Tibial nerve (tissue), 4 donors: ENCODE measurements at places on chromosomes 4 and X. TPM values are rescaled to one million over a fixed set of nuclear protein-coding genes. Genes with fewer than 3 reads are reported as not detected.

Gene XG
- 2.2 TPM for total RNA-seq

Gene TMEM271
- not detected for total RNA-seq

Gene GAGE1
- not detected for total RNA-seq

Gene SLC10A3
- total RNA-seq, result 17.8 TPM

Gene FDCSP
- total RNA-seq, result not detected

DNA sequence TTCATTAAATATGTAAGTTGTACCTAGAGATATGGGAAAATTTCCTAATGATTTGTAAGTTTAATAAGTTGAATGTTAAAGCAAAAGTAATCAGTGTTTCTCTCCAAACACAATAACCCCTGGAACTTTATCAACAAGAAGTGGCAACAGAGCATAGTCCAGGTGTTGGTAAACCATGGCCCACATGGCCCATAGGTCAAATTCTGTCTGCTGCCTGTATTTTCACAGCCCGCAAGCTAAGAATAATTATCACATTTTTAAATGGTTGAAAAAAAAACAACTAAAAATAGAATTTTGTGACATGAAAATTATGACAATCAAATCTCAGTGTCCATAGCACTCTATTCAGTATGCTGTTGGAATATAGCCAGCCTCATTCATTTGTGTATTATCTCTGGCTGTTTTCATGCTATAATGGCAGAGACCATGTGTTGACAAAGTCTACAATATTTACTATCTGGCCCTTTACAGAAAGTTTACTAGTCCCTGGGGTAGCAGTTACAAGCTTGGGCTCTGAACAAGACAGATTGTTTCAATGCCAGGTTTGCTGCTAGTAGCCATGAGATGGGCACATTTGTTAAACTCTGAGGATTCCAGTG, 395.8 kb downstream of the GASK1B start:
- no peak for DNase-seq

DNA sequence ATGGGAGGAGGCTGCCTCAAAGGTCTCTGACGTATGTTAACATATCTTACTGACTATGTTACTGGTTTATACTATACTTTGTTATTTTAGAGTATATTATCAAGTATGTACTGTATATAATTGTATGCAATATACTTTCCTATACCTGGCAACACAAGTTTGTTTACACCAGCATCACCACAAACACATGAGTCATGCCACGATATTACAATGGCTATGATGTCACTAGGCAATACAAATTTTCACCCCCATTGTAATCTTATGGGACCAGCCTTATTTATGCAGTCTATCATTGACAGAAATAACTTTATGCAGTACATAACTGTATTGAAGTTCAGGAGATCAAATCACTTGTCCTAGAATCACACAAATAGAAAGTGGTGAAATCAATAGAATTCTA, 329.9 kb upstream of the SLC7A11 start:
- DNase-seq, result no peak

DNA sequence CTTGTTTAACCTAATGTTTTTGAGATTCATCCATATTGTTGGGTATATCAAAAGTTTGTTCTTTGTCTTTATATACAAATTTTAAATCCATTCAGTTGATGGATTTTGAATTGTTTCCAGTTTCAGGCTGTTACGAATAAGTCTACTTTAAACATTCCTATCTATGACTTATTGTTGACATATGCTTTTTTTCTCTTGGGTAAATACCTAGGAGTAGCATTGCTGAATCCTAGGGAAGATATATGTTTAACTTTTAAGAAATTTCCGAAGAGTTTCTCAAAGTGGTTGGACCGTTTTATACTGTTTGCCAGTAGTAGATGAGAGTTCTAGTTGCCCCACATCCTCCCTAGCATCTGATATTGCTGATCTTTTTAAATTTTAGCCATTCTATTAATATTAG, 60.9 kb upstream of the IL13RA1 start:
- DNase-seq, result no peak

GRCh38 chrX:122582280-122582974, 601.7 kb upstream of the GRIA3 start:
- DNase-seq, result no peak

DNA sequence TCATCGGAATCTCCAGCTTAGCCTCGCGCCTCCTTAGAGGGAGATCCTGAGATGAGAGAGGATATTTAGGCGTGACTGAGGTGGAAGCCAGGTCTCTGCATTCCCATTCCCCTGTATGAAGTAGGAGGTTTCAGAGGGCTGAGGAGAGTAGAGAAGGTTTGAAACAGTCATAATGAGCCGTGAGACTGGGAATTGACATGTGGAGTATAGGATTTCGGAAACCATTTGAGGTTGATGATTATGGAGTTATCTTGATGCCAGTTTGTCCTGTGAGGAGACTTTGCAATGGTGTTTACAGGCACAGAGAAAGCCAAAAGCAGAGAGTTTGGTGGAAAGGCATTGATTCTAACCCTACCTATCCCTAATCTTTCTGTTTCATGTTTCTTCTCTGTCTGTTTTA, 2.0 kb downstream of the CHST7 start:
- no peak for DNase-seq

GRCh38 chr4:106809076-106809475, 227.0 kb downstream of the DKK2 start:
- DNase-seq, result no peak

GRCh38 chrX:104482757-104483156, 83.2 kb upstream of the IL1RAPL2 start:
- DNase-seq, result no peak

- DNase-seq, result no peak
Measured at GRCh38 chrX:133849676-133850075, 135.7 kb downstream of the GPC3 start.

- no peak for DNase-seq
Measured at GRCh38 chr4:187726485-187726884, 269.1 kb upstream of the ZFP42 start.

GRCh38 chr4:79526641-79527565, 118.9 kb upstream of the GK2 start:
- DNase-seq, result no peak

DNA sequence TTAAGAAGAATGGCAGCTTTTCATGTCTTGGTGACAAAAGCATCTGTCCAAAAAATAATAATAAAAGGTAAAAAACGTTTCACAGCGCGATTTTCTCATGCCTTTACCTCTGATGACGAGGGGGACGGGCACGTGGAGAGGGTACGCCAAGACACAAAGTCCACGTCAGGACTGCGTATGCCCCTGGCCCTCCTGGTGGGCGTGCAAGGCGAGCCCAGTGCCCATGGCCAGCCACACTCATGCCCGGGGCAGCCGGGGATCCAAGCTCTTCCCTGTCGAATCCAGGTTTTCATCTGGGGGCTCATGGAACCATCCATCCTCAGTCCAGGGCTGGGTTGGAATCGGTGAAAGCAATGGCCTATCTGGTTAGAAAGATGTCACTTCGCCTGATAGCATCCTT, 176.6 kb downstream of the AFAP1 start:
- no peak for DNase-seq

DNA sequence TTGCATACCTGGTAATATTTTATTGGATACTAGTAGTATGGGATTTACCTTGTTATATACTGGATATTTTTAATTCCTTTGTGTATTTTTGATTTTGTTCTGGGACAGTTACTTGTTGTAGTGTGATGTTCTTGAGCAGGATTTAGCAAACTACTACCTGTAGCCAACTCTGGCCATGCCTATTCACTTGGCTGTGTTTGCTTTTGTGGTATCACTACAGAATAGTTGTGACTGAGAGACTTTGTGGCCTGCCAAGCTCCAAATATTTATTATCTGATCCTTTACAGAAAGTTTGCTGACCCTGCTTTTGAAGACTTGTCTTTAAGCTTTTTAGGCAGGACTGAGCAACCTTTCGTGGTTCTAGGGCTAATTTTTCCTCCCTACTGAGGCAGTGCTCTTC, 17.8 kb downstream of the ZCCHC4 start:
- no peak for DNase-seq

- no peak for DNase-seq
Measured at GRCh38 chr4:17033768-17034181, 135.3 kb upstream of the LDB2 start.

GRCh38 chr4:49032440-49033161, 46.5 kb downstream of the CWH43 start:
- no peak for DNase-seq

GRCh38 chr4:102620697-102621497, 119.7 kb downstream of the NFKB1 start:
- DNase-seq, result no peak

DNA sequence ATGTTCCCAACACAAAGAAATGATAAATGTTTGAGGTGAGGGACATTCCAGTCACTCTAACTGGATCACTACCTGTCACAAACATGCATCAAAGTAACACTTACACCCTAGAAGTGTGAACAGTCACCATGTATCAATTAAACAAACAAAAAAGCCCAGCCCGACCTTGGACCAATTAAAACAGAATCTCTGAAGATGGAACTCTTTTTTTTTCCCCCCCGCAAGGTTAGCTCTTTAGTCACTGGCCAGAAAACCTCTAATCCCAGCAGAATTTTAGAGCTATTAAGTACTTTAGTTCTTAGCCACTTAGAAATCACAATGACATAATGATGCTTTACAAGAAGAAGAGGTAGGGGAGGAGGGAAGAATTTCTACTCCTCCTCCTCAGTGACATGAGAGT, 154.5 kb downstream of the PALLD start:
- no peak for DNase-seq

GRCh38 chr4:100042711-100043110, 92.6 kb upstream of the H2AZ1 start:
- DNase-seq, result no peak

GRCh38 chrX:53287493-53288138, 6.2 kb upstream of the IQSEC2 start:
- DNase-seq, result peak; percentile 18

GRCh38 chr4:66777097-66777496, 768.2 kb downstream of the CENPC start:
- DNase-seq, result no peak
